ENCODE measurements at places on chromosomes 7 and 10.

- DNase-seq = peak; percentile 19
These were observed 50.6 kb upstream of the STEAP4 start for GRCh38 chr7:88357294-88357693.

DNA sequence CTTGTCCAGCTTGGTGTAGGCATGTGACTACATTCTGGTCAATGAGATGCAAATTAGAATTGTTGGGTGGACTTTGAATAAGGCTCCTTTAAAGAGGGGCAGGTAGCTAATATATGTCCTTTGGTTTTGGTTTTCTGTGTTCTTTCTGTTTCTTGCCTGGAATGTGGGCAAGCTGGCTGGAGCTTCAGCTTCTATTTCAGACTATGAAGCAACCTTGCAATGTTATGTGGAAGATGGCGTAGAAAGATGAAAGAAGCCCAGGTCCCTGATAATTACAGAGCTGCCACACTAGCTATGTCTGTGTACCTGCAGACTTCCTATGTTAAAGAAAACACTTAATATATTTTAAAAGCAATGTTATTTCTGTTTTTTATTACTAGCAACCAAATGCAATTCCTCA is 46.2 kb downstream of the NEURL1 start:
- no peak for DNase-seq

DNA sequence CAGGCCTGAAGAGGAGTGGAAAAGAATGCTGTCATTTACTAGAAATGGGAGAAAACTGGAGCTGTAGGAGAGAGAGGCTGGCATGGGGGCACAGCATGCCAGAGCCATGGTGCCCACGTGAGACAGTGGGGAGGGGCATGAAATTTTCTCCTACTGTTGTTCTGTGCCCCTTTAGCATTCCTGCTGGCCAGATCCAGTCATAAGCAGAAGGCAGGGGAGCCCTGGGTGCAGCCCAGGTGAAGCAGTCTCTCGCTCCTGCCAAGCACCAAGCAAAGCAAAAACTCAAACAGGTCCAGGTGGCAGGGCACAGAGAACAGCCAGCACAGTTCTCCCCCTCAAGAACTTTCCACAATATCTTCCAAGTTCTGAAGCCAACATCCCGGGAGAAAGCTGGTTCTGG is 383.2 kb downstream of the TCERG1L start:
- no peak for DNase-seq

DNA sequence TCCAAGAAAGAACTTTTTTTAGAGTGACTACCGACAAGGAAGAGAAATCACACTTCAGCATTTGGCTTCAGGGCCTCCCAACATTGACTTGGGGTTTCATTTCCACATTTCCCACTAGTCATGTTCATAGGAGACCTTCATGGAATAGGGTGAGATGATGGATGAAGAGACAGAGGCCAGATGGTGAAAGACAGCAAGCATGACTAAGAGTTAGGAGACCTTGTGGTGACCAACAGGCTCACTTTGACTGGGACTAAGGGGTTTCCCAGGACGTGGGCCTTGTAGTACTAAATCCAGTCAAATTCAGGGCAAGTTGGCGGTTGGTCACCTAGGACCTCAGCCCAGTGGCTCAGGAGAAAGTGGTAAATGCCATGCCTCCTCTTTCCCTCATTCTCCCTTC is 3.0 kb upstream of the GIMAP5 start:
- DNase-seq = no peak

DNA sequence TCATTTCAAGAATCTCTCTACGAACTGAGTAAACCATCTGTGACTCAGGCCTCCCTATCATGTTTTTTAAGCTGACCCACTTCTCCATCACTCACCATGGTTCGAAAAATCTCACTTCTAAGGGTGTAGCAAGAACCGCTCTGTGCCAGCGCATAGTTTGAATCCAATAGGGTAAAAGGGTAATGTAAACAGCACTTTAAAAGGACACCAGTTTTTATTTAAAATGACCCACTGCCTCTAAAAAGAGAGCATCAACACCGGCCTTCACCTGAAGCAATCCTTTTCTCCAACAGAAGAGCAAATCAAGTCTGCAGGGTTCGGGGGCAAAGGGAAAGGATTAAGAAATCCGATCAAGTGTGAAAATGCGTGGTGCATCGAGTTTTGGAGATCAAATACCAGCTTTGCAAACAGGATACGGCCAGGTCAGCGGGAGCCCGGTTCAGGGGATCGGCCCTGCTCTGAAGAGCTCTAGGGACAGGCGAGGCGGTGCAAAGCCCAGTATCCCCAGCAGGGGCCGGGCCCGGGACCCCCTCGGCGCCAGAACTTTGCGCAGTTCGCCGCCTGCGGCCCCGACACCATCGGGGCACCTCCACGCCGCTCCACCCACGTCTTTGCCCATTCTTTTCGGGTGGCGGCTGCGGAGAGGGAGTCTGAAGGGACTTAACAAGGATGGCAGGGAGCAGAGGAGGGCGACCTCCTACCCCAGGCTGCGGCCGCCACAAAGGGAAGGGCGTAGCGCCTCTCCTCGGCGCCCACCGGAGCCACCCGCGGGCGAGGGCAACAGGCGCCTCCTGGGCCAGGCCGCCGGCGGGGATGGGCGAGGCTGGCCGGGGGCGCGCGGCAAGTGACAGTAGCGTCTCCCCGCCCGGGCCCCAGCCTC is 842 bp downstream of the NMT2 start:
- DNase-seq = peak; percentile 46

DNA sequence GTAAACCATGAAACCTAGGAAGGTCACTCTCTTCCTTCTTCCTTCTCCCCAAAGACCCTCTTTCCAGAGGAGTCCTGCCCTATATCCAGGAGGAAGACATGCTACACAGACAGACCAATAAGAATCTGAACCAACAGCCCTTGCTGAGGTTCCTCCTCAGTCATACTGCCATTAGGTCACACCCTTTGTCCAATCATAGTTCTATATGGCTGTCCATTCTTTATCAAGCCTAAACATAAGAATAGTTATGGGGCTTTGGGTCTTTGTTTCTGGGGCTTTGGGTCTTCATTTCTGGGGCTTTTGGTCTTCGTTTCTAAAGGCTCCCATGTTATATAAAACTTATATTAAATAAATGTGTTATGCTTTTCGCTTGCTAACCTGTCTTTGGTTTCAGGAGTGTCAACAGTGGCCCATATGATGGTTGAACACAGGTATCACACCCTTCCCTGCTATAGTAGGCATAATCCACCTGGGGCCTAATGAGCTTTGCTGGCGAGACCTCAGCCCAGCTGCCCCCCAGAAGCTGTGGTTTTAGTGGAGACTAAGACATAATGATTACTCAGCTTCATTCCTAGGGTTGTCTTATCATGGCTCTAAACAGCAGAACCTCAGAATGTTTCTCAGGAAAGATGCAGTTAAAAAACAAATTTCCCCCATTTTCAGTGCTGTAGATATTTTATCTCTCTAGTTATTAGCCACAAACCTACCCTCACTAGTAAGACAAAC is 91.6 kb downstream of the ELMO1 start:
- no peak for DNase-seq

Measured in left ventricle myocardium inferior (tissue), 1 donor.